ENCODE measurements at places on chromosomes 1 and 21.

GRCh38 chr1:7588457-7588827, 182.7 kb upstream of the VAMP3 start:
- no peak overlapping the region for H3K4me3 ChIP-seq
- H3K27ac ChIP-seq, result no peak overlapping the region
- DNase-seq, result peak; percentile 37

DNA sequence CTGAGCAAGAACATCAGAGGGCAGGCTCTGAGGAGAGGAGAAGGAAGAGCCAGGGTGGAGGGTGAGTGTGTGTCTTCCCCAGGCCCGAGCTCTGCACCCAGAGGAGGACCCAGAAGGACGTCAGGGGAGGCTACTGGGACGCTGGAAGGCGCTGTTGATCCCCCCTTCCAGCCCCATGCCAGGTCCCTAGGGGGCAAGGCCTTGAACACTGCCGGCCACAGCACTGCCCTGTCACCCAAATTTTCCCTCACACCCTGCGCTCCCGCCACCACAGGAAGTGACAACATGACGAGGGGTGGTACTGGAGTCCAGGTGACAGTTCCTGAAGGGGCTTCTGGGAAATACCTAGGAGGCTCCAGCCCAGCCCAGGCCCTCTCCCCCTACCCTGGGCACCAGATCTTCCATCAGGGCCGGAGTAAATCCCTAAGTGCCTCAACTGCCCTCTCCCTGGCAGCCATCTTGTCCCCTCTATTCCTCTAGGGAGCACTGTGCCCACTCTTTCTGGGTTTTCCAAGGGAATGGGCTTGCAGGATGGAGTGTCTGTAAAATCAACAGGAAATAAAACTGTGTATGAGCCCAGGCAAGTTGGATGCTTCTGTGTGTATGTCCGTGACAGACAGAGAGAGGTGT, 17.1 kb downstream of the BCAN start:
- no peak overlapping the region for H3K4me3 ChIP-seq
- no peak for DNase-seq
- no peaks in the 10 kb centered on the region for H3K36me3 ChIP-seq
- no peak overlapping the region for H3K27ac ChIP-seq

DNA sequence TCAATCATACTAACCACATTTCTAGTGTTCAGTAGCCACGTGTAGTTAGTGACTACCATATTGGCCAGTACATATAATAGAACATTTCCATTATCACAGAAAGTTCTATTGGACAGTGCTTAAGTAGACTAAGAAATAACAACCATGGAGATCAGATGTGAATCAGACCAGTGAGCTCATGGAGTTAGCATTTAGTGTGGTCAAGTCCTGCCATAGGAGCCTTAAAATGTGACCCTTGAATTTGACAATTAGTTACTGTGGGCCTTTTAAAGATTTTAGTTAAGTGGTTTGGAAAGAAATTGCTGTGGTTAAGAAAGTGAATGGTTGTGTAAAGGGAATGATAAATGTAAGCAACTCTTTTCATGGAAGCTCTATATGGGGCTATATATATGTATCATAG, 123.4 kb downstream of the POU2F1 start:
- no peaks in the 10 kb centered on the region for H3K4me1 ChIP-seq
- no peaks in the 10 kb centered on the region for H3K36me3 ChIP-seq
- no peak for DNase-seq
- no peak overlapping the region for H3K27ac ChIP-seq

GRCh38 chr1:110107867-110108469, 4.3 kb upstream of the UBL4B start:
- no peak overlapping the region for H3K27ac ChIP-seq
- H3K36me3 ChIP-seq, result no peaks in the 10 kb centered on the region
- DNase-seq, result no peak
- H3K27me3 ChIP-seq, result no peaks in the 10 kb centered on the region
- no peak overlapping the region for H3K4me3 ChIP-seq
- no peaks in the 10 kb centered on the region for H3K4me1 ChIP-seq

DNA sequence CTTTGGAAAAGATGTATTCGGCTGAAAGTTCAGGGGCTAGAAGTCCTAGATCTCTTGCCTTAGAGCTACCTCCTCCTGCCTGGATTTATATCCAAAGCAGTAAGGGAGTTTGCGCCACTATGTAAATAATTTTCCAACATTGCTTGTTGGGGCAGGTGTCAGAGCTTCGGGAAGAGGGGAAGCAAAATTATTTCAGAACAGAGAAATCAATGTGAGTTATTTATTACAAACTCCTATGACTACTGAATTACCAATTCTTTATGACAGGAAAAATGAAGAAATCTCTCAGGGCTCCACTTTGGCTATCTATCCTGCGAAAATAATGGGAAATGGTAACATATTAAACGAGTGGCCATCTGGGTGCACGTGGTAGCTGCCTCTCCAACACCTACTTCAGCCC, at the start of gene CRP:
Gene CRP, minus strand, starts transcription at position 61 of the 400 bp plus-strand sequence. CDS start 104 bp downstream, outside the sequence.
- H3K4me1 ChIP-seq, result peaks cover 33% of the 10 kb centered on the region

DNA sequence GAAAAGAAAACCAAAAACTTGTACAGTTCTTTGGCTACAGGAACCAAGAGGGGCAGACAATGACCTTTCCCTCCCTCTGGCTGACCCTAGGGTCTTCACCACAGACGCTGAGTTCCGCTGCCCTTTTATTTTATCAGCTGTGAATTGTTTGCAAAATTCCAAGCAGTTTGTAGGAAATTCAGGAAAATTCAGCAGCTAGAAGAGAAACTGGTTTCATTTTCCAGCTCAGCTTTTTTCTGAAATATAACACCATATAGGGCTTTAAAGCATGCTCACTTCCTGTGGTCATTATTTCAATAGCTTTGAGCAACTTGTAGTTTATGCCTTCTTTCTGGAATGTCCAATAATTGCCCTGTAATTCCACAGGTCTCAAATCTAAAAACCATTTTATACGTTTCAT, 5.5 kb upstream of the PIK3R3 start:
- no peaks in the 10 kb centered on the region for H3K36me3 ChIP-seq
- no peak overlapping the region for H3K4me3 ChIP-seq
- peak overlapping the region; percentile 62 for H3K27ac ChIP-seq
- no peaks in the 10 kb centered on the region for H3K4me1 ChIP-seq
- H3K27me3 ChIP-seq, result no peaks in the 10 kb centered on the region

DNA sequence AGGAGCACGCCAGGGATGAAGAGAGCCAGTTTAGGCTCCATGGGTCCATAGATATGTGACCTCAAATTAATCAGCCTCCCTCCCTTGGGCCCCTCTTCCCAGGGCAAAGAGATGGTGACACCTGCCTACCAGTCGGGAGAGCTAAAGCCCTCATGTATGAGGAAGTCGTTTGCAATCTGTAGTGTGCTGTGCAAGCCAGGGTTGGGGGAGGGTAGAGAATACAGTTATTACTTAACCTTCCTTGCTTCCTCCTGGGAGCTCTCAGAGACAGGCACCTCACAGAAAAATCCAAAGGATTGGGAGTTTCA, 4.0 kb downstream of the PGLYRP4 start:
- H3K4me3 ChIP-seq, result no peak overlapping the region
- H3K4me1 ChIP-seq, result no peaks in the 10 kb centered on the region
- H3K27me3 ChIP-seq, result no peaks in the 10 kb centered on the region
- DNase-seq, result no peak

- no peaks in the 10 kb centered on the region for H3K27me3 ChIP-seq
- H3K4me3 ChIP-seq, result no peak overlapping the region
- H3K36me3 ChIP-seq, result no peaks in the 10 kb centered on the region
- H3K4me1 ChIP-seq, result no peaks in the 10 kb centered on the region
Measured at GRCh38 chr21:39484711-39485276, 33.0 kb downstream of the SH3BGR start.

DNA sequence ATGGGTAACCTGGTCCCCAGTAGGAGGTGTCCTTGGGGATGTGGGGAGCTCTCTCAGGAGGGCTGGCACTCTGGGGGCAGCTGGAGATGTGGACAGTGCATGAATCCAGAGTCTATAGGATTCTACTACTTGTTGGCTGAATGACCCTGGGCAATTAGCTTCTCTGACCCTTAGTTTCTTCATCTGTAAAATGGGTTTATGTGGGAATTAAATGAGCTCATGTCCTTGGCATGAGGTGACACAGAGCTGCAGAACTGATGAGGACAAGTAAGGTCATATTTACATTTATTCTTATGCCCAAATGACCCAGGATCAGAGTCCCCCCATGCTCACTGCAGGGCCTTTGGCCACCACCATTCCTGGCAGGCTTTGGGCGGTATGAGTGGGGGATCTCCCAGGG, 29.3 kb downstream of the FOXO6 start:
- no peaks in the 10 kb centered on the region for H3K27me3 ChIP-seq
- no peak overlapping the region for H3K27ac ChIP-seq
- H3K4me3 ChIP-seq, result no peak overlapping the region
- H3K4me1 ChIP-seq, result no peaks in the 10 kb centered on the region
- no peak for DNase-seq
- no peaks in the 10 kb centered on the region for H3K36me3 ChIP-seq

GRCh38 chr1:89460325-89460724, 64.3 kb upstream of the LRRC8B start:
- no peaks in the 10 kb centered on the region for H3K27me3 ChIP-seq
- H3K4me3 ChIP-seq, result no peak overlapping the region
- H3K36me3 ChIP-seq, result no peaks in the 10 kb centered on the region
- DNase-seq, result no peak
- no peak overlapping the region for H3K27ac ChIP-seq

DNA sequence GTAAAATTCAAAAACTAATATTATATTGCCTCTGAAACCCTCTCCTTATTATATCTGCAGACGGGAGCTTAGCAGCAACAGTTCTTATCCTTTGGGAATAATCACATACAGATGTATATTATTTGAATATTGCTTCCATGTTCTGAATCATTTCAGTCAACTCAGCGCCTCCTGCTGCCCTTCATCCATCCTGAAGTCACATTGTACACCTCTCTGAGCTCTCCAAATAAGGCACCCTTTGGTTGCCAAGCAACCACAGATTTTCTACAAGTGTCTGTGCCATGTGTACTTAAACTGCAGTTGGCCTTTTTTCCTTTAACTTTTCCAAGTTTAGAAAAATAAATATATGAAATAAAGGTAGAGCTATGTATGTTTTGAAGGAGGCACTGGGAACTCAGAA, 384.3 kb downstream of the LRRIQ3 start:
- H3K27me3 ChIP-seq, result no peaks in the 10 kb centered on the region
- H3K36me3 ChIP-seq, result no peaks in the 10 kb centered on the region
- no peak for DNase-seq
- H3K4me1 ChIP-seq, result no peaks in the 10 kb centered on the region
- H3K4me3 ChIP-seq, result no peak overlapping the region

DNA sequence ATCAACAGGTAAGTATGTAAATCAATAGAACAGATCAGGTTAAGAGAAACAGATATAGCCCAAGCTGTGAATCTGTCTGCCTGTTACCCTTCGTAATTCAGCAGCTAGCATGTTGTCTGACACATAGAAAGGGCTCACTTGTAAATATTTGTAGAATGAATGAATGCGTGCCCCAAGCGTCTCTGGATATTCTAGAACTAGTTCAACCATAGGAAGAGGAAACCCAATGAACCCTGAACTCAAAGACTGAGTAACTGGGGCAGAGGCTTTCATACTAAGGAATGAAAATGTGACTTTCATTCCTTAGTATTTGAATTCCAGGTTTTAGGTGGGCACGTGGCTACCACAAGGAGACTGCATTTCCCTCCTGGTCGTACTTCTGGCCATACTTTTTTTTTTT, 60.1 kb upstream of the SMYD2 start:
- H3K27me3 ChIP-seq, result no peaks in the 10 kb centered on the region
- H3K36me3 ChIP-seq, result no peaks in the 10 kb centered on the region
- H3K4me3 ChIP-seq, result no peak overlapping the region
- H3K27ac ChIP-seq, result no peak overlapping the region
- no peak for DNase-seq
- H3K4me1 ChIP-seq, result no peaks in the 10 kb centered on the region

DNA sequence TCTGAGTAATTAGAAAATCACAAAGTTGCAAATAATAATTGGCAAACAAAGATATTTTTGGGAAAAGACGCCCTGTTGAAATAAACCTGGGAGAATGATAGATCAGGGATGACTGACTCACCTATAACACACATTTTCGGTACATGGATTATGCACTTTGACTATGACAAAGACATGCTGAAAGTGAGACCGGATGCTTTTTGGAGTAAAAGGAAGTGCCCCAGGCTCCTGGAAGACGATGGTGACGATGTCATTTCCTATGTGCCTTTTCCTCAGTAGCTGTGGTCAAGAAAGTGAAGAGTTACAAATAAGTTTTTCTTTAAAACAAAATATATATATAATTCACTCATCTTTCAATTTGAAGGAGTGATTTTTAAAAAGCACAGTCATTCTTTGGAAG, 158.7 kb downstream of the SIPA1L2 start:
- H3K36me3 ChIP-seq, result no peaks in the 10 kb centered on the region
- no peaks in the 10 kb centered on the region for H3K27me3 ChIP-seq
- no peak for DNase-seq

GRCh38 chr1:23989263-23989662, 9.1 kb upstream of the SRSF10 start:
- no peak overlapping the region for H3K27ac ChIP-seq
- no peak for DNase-seq
- no peaks in the 10 kb centered on the region for H3K27me3 ChIP-seq
- no peaks in the 10 kb centered on the region for H3K4me1 ChIP-seq
- H3K4me3 ChIP-seq, result no peak overlapping the region

GRCh38 chr1:68558321-68559026, 61.6 kb upstream of the DEPDC1 start:
- no peaks in the 10 kb centered on the region for H3K27me3 ChIP-seq
- no peak overlapping the region for H3K4me3 ChIP-seq
- DNase-seq, result no peak
- no peaks in the 10 kb centered on the region for H3K4me1 ChIP-seq

DNA sequence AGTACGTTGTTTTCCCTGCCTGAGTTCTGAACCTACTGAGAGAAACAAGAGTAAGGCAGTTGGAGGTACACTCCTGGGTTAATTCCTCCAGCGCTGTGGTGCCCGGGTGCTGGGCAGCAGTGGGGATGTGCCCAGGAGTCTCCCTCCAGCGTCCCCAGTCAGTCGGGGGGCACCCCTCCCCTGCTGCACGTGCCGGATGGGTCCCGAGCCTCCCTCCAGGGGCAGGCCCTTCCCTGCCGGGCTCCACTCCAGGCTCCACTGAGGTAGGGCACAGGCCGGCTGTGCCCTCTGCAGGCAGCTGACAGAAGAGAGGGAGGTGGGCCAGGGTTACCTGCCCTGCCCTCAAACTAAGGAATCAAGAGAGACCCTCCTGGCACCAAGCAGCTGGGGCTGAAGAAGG, 238.1 kb upstream of the VAMP3 start:
- no peaks in the 10 kb centered on the region for H3K4me1 ChIP-seq
- no peak overlapping the region for H3K27ac ChIP-seq
- H3K36me3 ChIP-seq, result no peaks in the 10 kb centered on the region
- H3K27me3 ChIP-seq, result no peaks in the 10 kb centered on the region
- no peak overlapping the region for H3K4me3 ChIP-seq
- DNase-seq, result no peak

DNA sequence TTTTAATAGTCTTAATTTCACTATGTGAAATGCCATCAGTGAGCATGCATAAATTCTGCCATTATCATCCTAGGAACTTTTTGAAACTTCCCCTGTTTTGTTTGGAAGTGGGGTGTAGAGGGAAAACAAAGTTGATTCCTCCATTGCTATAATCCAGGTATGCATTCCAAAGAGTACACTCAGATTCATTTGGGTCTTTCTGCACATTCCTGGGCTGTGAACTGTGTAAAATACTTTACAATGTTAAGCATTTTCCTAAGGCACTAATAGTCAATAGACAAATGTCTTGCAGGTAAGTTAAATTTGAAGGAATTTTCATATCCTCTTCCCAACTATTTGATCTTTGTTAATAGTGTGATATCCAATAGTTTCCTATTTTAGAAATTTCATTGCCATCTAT, 36.2 kb downstream of the SGIP1 start:
- no peaks in the 10 kb centered on the region for H3K36me3 ChIP-seq
- H3K27me3 ChIP-seq, result no peaks in the 10 kb centered on the region
- H3K4me3 ChIP-seq, result no peak overlapping the region
- no peak for DNase-seq
- H3K4me1 ChIP-seq, result no peaks in the 10 kb centered on the region
- H3K27ac ChIP-seq, result no peak overlapping the region
